ENCODE measurements at places on chromosomes 11 and 22.

GRCh38 chr11:79536155-79536917, 95.5 kb upstream of the TENM4 start:
- DNase-seq, result no peak

DNA sequence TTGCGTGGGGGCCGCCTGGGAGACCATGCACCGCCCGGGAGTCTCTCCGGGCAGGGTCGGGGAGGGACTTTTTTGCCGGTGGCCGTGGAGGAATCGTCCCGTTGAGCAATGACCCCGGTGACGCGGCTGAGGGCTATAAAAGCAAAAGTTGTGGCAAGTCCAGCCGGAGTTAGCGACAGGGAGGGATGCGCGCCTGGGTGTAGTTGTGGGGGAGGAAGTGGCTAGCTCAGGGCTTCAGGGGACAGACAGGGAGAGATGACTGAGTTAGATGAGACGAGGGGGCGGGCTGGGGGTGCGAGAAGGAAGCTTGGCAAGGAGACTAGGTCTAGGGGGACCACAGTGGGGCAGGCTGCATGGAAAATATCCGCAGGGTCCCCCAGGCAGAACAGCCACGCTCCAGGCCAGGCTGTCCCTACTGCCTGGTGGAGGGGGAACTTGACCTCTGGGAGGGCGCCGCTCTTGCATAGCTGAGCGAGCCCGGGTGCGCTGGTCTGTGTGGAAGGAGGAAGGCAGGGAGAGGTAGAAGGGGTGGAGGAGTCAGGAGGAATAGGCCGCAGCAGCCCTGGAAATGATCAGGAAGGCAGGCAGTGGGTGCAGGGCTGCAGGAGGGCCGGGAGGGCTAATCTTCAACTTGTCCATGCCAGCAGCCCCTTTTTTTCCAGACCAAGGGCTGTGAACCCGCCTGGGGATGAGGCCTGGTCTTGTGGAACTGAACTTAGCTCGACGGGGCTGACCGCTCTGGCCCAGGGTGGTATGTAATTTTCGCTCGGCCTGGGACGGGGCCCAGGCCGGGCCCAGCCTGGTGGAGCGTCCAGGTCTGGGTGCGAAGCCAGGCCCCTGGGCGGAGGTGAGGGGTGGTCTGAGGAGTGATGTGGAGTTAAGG, at the start of gene NEAT1:
NEAT1 (plus strand) TSS at position 166 of the 883 bp plus-strand sequence.
- peak; percentile 91 for DNase-seq

GRCh38 chr11:21426931-21427330, 757.5 kb downstream of the NELL1 start:
- DNase-seq, result no peak

DNA sequence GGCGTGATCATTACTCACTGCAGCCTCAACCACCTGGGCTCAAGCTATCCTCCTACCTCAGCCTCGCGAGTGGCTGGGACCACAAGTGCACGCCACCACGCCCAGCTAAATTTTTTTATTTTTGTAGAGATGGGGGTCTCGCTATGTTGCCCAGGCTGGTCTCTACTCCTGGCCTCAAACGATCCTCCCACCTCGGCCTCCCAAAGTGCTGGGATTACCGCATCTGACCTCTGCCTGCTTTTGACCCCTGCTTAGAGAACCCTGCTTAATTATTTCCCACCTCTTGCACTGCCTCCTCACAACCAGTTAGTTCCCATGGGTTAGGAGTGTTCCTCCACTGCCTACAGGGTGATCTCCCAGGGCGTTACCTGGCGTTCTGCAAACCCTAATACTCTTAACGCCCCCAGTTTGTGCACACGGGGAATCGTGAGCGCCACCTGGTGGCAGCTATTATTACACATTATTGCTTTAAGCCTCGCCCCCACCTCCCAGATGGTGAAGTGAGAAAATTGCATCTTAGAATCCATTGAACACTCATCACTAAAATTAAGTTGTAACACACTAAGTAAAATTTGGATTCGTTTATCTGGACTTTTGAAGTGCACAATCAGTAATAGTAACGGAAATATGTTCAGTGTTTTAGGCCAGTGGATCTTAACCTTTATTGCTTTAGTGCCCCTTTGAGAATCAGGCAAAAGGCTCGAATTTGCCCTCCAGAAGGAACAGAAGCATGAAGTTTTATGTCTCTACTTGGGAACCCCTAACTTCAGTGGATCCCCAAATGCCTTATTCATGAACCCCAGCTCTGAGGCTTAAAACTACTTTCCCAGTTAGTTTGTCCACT, 61.4 kb upstream of the ASPHD2 start:
- DNase-seq, result no peak

GRCh38 chr11:134644476-134645456, 232.7 kb upstream of the B3GAT1 start:
- no peak for DNase-seq

DNA sequence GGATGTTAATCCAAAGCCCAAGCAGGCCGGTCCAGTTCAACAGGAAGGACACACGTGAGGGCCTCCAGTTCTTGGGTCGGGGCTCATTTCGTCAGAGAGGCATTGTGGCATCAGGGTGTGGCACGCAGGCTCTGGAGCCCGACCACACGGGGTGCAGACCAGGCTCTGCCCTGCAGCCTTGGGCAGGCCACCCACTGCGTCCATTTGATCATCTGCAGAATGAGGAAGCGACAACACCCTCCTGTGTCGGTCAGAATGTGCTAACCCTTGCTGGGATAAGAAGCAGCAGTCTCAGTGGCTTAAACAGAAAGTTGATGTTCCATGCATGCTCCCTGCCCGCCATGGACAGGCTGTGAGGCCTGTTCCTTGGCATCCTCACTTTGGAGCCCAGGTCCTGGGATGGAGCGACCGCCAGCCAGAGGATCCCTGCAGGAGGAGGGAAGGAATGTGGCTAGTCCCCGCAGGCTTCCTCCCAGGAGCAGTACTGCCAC, 10.8 kb downstream of the RIBC2 start:
- no peak for DNase-seq

DNA sequence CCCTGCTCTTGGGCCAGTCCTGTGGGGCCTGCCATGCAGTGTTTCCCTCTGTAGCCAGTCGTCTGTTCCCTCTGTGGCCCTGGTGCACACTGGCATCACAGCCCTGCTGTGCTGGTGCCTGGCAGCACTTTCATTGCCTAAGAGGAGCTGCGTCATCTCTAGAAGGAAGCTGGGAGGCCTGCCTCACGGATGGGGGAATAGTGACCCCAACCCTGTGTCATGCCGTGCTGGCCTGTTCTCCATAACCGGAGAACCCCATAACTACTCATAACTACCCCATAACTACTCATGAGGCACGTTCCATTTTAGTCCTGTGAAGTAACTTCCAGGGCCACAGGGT, 14.0 kb downstream of the RAB36 start:
- no peak for DNase-seq

GRCh38 chr11:89458716-89459115, 32.5 kb downstream of the NOX4 start:
- no peak for DNase-seq

- no peak for DNase-seq
Observed at GRCh38 chr11:108587109-108587508, 6.5 kb downstream of the EXPH5 start.

DNA sequence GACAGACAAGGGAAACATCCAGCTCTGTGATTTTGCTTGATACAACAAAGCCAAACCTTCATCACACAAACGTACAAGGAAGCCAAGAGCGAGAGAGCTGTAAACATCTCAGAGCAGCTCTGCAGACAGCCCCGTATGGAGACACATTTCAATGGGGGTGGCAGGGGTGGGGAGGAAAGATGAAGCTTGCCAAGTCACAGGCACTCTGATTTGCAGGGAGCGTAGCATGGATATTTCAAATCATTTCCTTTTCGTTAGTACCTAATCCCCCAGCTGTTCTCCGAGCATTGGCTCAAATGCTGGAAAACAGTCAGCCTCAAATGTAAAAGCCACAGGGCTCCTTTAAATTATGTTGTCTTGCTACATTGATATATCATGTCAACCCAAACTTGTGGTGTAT, 458.9 kb upstream of the CADM1 start:
- DNase-seq, result no peak

- no peak for DNase-seq
Observed at GRCh38 chr22:17944256-17944655, 80.1 kb downstream of the MICAL3 start.

GRCh38 chr11:97751405-97751804, 1269.3 kb upstream of the CNTN5 start:
- DNase-seq, result no peak

- DNase-seq, result no peak
Observed at GRCh38 chr11:129639300-129639699, 176.3 kb upstream of the TMEM45B start.

- DNase-seq, result no peak
Observed at GRCh38 chr11:96103102-96103501, 179.2 kb upstream of the MTMR2 start.

GRCh38 chr11:105168457-105168856, 28.9 kb upstream of the CARD18 start:
- DNase-seq, result no peak

- DNase-seq, result no peak
Observed at GRCh38 chr11:2472428-2473186, 27.8 kb downstream of the KCNQ1 start.

- DNase-seq, result no peak
Observed at GRCh38 chr11:112051768-112052167, 22.0 kb downstream of the PIH1D2 start.

DNA sequence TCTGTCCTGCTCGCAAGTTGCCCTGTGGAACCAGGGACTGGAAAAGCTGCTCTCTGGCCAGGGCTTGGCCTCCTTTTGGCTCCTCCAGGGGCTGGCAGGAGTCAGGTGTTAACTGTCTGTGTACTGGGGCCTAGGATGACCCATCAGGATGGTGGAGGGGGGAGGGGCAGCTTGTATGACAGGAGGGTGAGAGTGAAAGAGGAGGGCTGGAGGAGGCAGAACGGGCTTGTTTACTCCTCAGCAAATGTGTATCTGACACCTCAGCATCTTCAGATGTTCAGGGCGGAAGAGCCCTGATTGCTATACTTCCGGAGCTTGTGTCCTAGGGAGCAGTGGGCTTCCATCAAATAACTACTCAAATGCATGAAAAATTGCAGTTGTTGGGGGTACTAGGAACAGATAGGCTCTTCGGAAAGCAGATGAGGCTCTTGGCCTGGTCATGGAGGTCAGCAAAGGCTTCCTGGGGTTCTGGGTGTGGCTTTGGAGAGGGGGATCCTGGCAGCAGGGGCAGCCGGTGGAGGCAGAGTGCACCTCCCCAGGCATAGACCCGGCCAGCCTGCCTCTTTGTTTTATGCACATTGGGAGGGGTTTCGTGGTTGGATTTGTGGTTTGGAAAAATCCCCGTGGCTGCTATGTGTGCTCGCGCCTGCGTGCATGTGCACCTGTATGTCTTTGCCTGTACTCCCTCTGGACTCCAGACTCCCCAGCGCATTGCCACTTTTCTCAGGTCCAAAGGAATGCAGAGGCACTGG, 31.2 kb downstream of the CD82 start:
- peak; percentile 32 for DNase-seq

GRCh38 chr11:68843052-68843561, 1.4 kb upstream of the CPT1A start:
- DNase-seq, result no peak

GRCh38 chr11:33534575-33534974, 166.1 kb downstream of the C11orf91 start:
- DNase-seq, result no peak

GRCh38 chr22:39463277-39463676, 6.5 kb downstream of the MGAT3 start:
- DNase-seq, result no peak

- no peak for DNase-seq
Observed at GRCh38 chr11:487571-488021, 19.4 kb downstream of the RNH1 start.

- DNase-seq, result peak; percentile 50
Observed at GRCh38 chr11:57493507-57494503, 21.7 kb downstream of the SLC43A1 start.

DNA sequence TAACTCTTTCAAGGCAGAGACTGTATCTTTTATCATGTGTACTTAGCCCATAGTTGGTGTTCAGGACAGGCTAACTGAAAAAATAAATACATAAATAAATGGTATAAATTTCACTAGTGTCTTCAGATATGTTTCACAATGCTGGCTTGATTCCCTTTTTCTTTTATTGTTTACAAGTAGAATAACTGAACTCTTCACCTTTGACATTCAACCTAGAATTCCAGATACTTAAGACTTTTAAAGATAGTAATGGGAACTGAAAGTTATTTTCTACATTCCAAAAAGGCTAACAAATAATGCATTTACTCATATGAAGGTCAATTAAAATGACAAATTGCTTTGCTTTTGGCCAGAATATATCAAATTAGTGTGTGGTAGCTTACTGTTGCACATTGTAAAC, 411.3 kb upstream of the TENM4 start:
- DNase-seq, result no peak

GRCh38 chr11:119919656-119920055, 190.7 kb upstream of the NECTIN1 start:
- DNase-seq, result no peak

DNA sequence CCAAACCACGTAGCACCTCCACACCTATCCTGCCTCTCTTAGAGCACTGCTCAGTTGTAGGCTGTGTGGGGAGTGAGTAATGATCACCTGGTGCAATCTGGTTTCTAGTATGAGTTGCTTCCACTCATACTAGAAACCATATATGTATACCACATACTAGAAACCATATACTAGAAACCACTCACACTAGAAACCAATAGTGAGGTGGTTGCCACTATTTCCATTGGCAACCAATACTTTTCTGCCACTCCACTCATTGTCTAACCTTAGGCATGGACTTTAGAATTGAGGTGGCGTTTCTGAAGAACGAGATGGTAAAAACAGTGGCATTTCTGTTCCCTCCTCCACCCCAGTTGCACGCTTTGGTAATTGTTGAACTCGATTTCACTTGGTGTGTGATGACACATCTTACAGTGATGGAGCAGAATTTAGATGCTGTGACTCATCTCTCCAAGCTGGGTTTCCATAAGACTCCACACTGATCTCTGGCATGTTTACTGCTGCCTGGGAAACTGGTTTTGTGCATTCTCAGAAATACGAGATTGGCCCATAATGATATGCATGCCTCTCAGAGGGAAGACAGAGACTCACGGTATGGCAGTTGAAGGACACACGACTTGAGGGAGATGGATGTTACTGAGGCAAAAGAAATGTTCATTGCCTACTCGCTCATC, 82.9 kb downstream of the KIRREL3 start:
- DNase-seq, result no peak

DNA sequence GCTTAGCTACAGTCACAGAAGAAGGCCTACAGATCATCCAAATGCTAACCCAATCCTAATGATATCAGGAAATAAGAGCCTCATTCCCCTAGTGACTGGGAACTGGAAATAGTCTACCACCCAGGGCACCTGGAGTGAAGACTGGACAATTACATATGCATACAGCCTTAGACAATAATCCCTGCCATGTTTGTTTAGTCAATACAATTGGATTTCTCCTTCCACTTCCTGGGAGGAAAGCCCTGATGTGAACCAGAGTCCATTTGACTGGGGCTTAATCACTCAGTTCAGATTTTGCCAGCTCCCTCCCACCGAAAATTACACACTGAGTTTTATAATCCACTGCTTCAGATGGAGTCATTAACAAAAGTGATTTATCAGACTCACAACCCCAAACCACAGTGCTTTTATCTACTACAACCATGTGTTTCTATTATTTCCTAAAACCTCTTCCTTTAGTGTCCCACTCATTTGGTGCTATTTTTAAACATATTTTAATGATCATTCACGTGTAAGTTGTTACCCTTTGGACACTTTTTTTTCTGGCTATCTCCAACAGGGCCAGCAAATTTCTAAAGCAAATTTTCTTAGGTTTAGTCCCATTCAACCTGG, 29.9 kb downstream of the CWF19L2 start:
- no peak for DNase-seq
